ENCODE measurements at places on chromosomes 2 and 18.

GRCh38 chr2:239113171-239113570 lies 265.3 kb downstream of the TWIST2 start:
- no peak for DNase-seq

DNA sequence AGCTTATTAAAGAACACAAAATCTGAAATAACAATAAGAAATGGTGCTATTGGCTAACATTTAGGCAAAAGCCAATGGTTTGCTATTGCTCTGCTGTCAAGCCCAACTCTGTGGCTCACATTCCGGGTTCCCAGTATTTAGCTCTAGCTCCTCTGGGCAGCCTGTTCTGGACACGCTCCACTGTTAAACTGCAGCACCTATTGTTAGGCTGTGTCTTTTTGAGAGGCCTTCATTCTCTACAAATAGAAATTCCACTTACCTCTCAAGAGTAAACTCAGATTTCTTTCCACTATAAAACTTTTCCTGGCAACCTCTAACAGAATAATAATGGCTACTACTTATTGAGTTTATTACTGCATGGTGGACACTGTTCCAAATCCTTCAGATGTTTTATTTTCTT lies 3.7 kb upstream of the KLHL14 start:
- no peak for DNase-seq

GRCh38 chr2:54455563-54456361 lies at the start of gene SPTBN1:
TSS of gene SPTBN1 (plus strand) at chr2:54456327. CDS start at chr2:54526419, 70,092 bp downstream.
- DNase-seq: peak; percentile 91

DNA sequence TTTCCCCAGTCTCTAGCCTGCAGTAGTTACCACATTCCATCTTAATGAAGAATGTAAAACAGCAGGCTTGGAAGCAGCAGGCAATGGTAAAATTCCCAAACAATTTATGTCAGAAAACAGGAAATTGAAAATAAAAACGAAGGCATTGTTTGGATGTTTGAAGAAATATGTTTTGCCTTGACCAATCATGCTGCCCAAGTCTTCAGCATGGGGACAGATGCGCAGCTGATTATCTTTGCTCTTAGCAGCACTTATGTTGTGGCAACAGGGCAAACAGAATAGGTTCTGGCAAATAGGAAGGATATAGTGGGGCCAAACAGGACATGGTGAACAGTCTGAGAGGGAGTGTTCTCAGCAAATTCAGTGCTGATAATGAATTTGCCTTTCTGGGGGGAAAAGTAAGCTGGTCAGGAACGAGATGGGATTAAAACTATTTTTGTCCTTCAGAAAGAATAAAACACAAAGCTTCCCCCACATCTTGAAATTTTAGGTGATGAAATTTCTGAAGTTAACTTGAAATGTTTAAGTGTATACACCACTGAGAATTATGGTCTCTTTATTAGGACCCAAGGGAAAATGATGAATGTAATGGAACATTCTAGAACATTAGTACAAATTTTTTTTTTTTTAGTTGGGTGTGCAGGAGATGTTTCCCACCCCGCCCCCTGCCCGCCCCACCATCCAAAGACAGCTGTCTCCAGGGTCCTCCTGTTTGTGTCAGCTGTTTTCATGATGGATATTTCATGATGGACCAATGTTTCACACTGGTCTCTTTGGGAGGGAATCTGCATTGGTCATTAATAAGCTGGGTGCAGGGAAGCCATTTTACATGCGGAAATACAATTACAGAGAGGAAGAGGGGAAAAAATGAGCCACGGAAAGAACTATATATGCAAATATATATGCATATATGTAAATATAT lies 239.5 kb upstream of the REV1 start:
- peak; percentile 47 for DNase-seq

DNA sequence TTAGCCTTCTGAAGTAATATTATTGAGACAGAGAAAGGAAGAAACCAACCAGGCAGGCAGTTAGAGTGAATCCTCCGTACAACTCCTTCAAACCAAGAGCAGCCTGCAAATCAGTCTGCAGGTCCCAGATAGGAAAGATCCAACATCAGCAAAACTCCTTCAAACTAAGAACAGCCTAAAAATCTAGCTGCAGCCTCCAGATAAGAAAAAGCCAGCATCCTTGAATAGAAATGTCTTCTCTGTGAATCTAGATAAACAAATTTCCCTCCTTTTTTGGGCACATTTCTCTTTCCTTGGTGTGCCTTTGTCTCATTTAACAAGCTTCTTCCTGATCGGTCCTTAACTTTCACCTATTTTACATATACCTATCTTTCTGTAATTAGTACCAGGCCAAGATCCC lies 1004.6 kb upstream of the TMEFF2 start:
- DNase-seq: no peak

DNA sequence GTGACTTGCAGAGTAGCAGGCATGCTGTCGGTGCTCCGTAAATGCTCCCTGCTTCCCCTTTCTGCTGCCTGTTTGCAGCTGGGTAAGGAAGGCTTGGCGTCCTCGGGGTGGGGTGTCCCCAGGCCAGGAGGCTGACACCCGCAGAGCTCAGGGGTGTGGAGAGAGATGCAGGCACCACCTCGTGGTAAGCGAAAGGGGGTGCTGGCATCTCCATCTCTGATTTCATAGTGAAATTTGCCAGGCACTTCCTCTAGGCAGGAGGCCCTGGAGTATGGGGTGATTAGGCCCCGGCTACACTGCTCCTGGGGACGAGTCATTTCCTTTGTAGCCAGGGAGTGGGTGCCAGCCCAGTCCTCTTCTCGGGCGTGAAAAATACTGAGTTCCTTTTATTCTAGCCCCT lies 160.4 kb downstream of the KLHL29 start:
- DNase-seq: peak; percentile 47

DNA sequence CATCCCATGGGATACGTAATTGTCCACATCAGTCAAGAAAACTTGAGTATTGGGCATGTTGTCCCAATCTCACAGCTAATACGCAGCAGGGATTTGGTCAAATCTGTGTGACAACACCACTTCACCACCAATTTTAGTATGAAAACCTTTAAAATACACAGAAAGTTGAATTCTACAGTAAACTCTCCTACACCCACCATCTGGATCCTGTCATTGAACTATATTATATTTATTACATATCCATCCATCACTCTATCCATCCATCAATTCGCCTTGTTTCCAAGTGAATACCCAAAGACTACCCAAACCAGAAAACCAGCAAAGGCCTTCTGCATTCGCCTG lies 846 bp upstream of the FKBP7 start:
- DNase-seq: no peak

GRCh38 chr2:29139152-29139551 lies 23.9 kb downstream of the CLIP4 start:
- peak; percentile 77 for DNase-seq
